ENCODE measurements at places on chromosomes 2 and 18.
A peak's percentile ranks its signal among the peaks of the same experiment; 100 is the strongest.

- DNase-seq = peak; percentile 26
Measured at GRCh38 chr2:209579230-209579749, 155.4 kb downstream of the MAP2 start.

DNA sequence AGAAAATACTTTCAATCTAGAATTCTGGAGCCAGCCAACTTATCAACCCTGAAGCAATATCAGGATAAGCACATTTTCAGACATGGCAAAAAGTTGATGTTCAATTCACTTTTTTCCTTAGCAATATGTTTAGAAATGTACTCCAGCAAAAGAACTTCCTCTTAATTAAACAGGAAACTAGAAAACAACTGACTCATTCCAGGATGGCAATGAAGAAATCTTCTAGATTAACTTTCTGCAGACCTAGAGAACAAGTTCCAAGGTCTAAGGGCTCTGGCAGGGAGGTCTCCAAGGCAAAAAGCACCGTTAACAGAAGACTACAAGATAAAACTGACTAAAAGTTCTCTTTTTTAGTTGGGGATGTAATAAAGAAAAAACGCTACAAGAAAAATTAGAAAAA lies 69.2 kb upstream of the VWC2L start:
- no peak for DNase-seq

DNA sequence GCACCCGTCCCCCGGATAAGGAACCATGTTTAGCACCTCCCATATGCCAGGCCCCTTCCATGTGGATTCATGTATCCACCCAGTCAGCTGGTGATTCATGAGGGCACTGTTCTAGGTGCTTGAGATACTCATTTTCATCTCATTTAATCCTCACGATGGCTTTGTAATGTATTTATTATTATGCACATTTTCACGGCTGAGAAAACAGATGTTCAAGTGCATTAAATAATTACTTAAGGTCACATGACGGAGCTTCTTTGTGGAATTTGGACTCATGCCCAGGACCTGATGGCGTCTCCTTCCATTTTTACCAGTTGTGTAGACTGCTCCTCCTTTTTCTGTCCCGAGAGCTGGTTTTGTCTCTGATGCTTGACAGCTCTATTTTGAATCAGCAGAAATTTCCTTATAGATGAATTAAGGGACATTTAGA lies 72.2 kb upstream of the RBM44 start:
- no peak for DNase-seq

- no peak for DNase-seq
Measured at GRCh38 chr2:406876-407275, 119.0 kb upstream of the ALKAL2 start.

DNA sequence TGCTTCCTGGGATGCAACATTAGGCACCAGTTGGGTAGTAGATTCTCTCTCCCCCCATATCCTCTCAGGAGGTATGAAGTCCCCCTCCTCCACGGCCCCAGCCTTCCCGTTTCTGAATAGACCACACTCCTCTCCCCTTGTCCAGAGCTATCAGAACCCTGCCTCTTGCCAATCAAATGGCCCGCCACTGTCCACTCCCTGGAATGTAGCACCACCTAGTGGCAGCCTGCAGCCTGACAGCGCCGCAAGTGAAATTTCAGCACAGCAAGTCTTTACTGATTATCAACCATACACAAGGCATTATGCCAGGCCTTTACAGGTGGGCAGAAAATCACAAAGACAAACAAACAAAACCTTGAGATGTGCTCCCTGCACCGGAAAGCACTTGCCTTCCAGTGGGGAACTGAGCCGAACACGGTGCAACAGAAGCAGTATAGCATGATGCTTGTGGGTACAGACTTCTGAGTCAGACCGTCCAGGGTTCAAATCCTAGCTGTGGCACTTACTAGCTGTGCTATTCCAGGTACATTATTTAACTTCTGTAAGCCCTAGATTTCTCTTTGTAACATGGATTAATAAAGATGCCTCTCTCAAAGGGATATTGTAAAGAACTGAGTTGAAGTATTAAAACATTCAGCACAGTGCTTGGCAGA lies 174.0 kb downstream of the SMAD2 start:
- DNase-seq = peak; percentile 57

- DNase-seq = peak; percentile 40
Measured at GRCh38 chr18:62537946-62538345, 15.1 kb downstream of the ZCCHC2 start.

GRCh38 chr2:80252294-80252986 lies 52.1 kb downstream of the LRRTM1 start:
- no peak for DNase-seq

DNA sequence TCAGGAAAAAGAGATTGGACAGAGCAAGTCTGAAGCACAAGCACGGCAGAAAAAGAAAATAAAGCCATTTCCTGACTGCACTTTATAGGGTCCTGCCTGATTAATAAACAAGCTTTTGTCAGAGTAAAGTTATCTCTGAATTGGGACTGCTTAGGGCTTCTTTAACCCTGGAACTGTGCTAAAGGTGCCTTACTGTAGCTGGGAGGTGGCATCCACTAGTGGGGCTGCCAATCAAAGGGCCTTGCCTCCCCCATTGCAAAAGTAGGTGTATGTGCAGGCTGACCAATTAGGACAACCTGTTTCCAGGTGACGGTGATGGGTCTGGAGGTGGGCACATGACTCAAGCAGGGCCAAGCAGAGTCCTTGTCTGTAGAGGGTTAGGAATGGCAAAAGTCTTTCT lies 57.4 kb upstream of the RAPH1 start:
- no peak for DNase-seq

DNA sequence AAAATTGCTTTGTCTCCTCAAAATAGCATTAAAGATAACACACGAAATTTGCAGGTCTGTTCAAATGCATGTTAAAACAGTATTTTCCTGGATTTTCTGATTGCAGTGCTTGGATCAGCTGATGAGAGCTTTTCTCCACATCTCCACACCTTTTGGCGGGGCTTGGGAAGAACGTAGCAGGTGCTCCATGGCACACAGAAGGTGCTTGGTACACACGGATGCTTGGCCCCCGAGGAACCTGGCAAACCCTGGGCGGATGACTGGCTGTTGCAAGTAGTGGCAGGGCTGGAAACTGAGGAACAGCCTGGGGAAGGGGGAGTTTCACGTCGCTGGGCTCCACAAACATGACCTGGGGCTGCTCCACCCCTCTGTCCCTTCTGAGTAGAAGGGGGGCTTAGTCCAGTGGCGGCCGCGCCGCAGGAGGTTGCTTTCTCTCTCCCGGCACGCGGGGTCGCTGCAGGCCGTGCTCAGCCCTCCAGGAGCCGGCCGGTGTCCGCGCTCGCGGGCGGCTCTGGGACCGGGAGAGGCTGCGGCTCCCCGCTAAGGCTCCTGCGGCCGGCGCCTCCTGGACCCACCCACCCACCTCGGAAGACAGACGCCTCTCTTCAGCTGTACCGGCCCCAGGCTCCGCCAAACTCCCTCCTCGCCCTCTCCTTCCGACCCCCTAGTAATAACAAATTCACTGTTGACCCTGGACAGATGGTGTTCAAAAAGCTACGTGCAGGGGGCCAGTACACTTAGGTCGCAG lies 69.3 kb downstream of the MARCO start:
- DNase-seq = peak; percentile 71

DNA sequence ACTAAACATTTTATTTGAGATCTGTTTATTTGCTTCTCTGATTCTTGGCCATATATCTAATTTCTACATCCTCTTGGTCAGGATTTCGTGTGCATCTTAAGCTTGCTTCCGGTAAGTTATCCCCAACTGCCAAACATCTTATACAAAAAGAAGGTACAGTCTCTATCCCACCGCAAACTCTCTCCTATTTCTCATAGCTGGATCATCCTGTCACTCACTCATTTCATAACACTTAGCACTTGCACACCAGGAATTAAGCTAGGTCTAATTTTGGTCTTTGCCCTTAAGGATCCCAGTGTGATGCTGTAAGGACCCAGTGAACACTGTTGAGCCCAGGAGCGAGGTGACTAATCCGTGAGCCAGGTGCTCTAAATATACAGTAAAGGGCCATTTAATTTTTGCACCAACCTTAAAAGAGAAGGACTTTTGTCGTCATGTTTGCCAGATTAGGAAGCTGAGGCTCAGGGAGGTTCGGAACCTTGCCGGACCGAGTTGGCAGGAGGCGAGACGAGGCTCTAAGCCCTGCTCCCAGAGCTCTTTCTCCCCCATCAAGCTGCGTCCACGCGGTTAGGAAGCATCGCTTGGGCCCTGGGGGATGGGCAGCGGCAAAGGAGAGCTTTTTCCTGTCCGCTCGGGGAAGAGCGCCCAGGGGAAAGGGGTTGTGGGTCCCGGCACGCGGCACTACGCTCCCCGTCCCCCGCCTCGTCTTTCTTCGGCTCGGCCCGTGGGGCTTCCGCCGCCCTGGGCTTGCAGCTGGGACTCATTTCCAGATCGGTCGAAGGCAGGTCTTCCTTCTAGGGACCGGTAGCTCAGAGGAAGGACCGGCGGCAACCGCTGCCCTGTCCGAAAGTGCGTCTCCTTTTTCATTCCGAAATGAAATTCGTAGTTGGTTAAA lies 4.1 kb upstream of the ITPRIPL1 start:
- DNase-seq = peak; percentile 64

GRCh38 chr2:203042178-203042577 lies 27.5 kb downstream of the NBEAL1 start:
- no peak for DNase-seq

GRCh38 chr2:71156573-71156972 lies 26.1 kb downstream of the MPHOSPH10 start:
- DNase-seq = no peak

GRCh38 chr2:1140389-1141003 lies 189.8 kb downstream of the SNTG2 start:
- DNase-seq = peak; percentile 32

DNA sequence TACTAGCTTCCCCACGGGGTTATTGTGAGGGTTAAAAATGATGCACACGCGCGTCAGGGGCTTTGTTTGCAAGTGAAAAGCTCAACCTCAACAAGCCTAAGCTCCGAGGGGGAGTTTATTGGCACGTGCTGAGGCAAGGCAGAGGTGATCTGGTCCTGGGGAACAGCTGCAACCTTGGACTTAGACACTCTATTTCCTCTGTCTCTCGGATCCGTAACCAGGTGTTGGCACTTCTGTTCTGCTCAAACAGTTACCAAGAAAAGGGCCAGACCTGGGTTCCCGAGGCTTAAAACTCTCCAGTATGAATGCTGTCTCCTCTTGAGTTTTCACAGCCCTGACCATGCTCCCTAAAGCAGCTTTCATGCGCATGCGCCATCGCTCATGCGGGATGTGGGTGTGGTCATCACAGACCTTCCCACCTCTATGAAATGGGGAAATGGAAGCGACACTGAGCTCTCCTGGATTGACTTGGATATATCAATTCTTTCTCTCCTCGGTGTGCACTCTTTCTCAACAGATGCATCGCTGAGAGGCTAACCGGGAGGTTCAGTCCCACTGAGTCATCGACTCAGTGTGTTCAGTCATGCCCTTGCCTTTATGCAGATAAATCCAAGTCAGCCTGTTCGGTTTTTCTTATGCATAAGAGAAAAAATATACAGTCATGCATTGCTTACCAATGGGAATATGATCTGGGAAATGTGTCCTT lies 19.9 kb upstream of the RAB31 start:
- DNase-seq = no peak

DNA sequence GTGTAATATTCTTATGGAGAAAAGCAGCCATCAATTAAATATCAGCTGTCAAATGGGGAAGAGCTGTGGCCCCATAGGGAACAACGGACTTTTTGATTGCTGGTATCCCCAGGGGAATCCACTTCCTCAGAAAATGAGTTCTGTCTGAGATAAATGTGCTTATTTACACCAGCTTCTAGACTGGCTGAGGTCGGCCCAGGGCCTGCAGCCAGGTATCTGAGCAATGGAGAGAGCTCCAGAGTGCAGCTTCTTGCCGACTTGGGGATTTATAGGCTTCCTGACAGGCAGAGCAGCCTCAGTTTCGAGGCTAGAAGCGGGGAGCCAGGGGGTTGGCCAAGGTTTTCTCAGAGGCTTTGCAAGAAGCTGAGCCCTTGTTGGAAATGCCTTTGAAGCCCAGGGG lies 67.2 kb downstream of the MCFD2 start:
- DNase-seq = no peak

- peak; percentile 10 for DNase-seq
Measured at GRCh38 chr2:233380132-233380895, 26.0 kb downstream of the DGKD start.

DNA sequence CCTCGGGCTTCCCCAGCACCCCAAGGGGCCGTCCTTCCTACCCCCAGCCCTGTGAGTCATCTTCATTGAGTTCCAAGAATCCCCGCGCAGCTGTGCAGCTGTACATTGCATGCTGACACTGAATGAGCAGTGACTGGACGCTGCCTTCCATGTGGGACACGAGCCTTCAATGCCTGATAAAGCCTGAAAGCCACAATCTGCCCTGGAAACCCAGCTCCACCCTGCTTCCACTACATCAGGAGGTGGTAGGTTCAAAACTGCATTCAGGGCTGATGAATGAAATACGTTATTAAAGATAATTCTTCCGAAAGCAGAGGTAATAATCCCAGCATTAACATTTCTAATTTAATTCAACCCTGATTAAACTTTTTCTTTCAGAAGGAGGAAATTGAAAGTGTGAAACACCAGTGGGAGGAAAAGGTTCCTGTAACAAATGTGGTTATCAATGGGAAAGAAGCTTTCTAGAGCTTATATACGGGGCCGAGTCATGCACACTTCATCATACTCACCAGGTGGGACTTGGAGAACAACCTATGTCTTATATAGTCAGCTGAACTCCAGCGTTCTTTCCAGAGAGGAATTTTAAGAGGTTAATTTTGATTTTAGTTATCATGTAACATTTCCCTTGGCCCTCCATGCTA lies 360.1 kb downstream of the LPIN1 start:
- DNase-seq = peak; percentile 95

GRCh38 chr2:86636842-86637241 lies 13.2 kb upstream of the RNF103 start:
- DNase-seq = no peak

- DNase-seq = no peak
Measured at GRCh38 chr2:106580241-106580640, 93.1 kb downstream of the CD8B2 start.

DNA sequence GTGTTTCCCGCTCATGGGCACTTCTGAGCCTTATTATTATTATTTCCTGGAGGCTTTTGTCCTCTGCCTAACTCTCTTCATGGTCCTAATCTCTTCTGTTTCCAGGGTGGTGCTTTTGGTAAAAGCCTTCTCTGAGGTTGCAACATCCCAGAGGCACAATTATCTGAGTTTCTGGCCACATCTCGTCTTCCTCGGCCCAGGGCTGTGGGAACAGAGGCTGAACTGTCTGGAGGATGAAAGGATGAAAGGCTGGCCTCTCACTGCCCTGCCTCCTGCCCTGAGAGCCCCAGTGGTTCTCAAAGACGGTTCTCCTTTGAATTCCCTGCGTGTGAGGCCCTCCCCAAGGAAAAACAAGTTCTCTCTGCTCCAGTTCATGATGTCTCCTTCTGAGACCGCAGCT lies 13.8 kb downstream of the GYPC start:
- no peak for DNase-seq

DNA sequence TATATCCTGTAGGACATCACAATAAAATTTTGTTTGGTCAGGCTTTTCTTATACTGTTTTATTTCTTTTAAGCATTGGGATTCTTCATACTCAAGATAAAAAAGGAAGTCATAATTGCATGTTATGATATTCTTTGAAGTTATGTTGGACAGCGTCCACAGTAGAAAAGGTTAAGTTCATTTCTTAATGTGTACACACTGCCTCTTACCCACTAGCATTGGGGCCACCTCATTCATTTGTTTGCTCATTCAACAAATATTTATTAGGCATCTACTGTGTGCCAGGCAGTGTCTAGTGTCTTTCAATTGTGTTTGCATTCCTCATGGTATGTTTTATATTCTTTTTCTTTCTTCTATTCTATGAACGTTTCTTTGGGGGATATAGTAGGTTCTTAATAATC lies 70.2 kb downstream of the PTPRM start:
- DNase-seq = no peak

Measured in ACHN (cell line).